ENCODE measurements at places on chromosomes 1 and 21.

DNA sequence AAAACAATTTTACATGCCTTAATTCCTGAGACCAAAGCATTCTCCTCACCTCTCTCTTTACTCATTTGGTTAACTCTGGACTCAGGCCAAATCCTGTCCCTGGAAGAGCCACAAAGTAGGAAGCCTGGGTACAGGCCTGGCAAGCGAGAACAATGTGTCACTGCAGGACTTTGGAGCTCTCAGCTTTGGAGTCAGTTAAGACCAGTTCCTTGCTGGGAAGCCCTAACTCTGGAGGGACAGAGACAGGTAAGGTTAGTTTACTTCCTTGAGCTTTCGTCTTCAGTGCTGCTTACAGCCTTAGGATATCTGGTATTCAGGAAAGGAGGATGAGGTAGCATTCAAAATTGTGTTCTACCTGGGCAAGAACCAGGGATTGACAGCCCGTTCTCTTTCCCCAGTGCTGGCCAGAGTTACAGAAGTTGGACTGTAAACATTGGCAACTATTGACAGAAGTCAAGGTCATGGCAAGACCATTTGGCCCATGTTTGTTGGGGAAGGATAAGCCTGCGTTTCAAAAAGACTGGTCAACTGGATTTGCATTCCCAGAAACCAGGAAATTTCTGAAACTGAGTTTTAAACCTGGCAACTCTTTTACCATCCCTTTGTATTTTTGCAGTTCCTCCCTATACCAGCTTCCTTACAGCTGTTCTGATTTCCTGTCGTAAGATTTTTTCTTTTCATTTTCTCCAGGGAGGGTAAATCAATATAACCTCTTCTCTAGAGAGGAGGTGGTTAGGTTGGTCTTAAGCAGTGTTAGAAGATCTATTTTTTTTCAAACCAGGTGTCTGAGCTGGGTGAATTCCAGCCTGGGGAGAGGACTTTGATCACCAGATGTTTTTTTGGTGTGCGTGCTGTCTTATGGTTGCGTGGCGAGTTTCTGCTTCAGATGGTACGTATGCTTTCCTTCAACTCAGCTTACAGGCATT is at the start of gene C4BPB:
Gene C4BPB (plus strand): TSS at position 160 of the 926 bp plus-strand sequence. CDS start 672 bp downstream, at position 832.
- no peak for DNase-seq

DNA sequence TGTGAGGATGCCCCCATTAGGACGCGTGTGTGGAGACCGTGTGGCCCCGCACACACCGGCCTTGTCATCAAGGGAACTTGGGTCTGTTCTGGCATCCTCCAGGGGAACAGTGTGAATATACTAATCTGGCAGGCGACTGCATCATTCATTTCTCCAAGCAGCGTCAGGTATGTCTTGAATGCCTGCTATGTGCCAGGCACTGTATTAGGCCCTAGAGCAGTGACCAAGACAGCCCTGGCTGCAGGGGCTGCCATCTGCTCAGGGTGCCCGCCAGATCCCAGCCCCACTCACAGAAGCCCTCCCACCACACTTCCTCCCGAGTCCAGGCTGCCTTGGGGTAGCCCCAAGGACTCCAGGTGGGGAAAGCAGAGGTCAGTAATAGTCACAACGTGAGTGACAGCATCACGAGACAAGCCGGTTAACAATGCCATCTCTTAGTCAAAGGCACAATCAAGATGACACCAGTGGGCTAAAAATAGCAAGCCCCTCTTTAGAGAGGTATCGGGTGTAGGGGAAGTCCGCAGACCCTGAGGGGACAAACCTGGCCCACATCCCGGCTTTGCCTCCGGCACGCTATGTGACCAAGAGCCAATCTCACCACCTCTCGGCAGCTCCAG is 7.5 kb upstream of the LAPTM5 start:
- DNase-seq, result no peak

DNA sequence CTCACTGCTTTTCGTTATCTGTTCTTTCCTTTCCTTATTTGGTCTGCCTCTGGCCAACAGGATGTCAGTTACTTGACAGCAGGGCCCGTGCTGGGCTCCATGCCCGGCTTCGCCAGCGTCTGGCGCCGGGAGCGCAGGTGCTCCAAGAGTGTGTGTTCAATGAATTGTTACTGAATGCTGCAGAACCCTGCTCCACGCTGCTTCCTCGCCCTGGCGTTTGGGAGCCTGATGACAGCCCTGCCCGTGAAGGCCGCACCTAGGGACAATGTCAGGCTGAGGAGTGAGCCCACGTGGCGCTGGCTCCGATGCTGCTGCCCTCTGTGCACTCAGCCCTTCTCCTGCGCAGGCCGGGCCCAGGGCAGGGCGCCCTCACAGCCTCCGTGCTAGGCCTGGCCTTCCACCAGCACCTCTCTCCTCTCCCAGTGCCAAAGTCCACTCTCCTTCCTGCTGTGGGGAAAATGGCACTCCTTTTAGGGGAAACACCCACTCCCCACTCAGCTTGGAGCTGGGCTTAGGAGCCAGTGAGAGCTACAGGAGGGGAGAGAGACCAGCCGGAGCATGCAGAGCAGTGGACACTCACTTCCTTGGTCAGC is 51.4 kb downstream of the ACBD3 start:
- no peak for DNase-seq

- DNase-seq, result no peak
Observed at GRCh38 chr1:219188331-219188803, 14.7 kb downstream of the LYPLAL1 start.

DNA sequence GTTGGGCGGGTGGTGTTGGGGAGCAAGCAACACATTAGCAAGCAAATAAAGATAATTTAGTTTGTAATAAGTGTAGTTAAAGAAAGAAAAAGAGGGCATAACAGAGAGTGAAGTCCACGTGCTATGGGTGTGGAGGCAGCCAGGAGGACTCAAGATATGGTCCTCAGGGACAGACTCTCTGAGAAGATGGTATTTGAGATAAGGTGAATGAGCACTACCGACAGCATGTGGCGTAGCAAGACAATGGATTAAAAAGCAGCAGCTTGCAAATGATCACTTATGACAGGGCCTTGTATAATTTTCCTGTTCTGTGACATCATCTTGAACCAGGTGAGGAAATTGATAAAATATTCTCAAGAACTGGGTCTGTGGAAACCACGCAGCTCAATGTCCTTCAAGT is 487.8 kb downstream of the PCP4 start:
- no peak for DNase-seq

- DNase-seq, result no peak
Observed at GRCh38 chr1:102901996-102902395, 206.3 kb downstream of the COL11A1 start.

DNA sequence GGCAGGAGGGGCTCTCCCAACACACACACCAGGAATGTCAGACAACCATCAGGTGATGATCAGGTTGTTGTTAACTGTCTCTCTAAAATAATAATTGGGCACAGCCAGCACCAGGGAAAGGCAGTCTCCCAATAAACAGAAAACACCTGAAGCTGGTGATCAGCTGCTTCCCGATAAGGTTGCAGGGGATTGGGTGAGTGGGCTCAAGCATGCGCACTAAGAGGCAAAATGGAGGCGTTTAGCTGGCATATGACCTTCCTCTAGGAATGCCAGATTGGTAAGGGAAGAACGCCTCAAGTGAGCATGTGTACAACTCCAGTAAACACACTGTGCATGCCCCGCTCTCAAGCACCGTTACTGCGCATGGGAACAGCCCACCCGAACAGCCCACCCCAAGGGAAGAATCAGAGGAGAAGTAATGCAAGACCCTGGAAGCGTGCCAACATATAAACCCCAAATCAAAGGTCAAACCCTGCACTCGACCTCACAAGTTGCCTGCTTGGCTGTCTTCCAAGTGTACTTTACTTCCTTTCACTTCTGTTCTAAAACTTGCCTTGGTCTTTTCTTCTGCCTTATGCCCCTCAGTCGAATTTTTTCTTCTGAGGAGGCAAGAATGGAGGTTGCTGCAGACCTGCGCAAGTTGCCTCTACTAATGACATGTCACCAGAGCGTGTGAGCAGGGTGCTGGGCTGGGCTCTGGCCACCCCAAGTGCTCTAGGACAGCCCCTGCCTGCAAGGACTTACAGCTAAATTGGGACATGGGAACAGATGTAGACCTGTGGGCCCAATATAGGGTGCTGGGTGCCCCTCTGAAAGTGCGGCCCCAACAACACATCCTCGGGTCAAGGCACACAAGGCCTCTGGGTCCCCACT is 200.8 kb downstream of the RHOU start:
- no peak for DNase-seq

DNA sequence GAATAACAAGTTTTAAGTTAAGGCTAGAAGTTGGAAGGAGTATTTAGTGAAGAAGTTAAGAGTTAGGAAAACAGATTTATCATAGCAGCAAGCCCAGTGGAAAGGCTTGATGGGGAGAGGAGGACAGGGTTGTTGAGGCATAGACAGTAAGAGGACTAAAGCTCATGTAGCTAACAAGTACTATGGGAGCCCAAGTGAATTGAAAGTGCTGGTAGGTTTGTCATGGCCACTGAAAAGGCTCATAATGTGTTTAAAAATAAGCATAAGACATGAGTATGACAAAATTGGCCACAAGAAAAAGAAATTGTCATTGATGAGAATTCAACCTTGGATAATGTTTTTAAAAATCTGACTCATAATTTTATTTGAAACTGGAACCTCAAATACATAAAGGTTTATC is 49.2 kb upstream of the CRB1 start:
- DNase-seq, result no peak

DNA sequence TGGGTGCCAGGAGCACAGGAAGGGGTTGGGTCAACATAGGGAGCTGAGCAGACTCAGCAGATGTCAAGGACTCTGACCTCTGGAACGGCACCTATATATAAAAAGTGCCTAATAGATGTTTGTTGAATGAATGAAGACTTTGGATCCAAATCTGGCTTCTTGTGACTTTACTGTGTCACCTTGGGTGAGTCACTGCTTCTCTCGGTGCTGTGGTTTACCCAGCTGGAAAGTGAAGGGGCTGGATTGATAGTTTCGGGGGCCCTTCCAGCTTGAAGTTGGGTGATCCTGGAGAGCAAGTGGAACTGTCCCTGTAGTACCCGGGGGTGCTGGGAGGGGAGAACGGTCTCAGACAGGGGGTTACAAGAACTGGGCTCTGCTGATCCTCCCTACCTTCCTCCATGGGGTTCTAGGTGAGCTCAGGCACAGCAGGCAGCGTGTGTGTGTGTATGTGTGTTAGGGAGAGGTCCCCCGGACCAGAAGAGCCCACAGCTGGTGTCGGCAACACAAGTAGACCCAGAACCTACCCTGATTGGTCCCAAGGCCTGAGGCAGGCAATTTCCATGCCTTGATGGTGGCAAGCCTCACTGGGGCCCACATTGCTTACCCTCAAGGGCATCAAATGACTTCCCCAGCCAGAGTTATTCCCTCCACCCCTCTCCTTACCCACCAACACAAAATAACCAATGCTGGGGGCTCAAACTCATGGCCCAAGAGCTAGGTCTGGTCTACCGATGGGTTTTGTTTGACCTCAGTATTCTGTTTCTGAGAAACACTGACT is 5.5 kb upstream of the PADI1 start:
- DNase-seq, result no peak

DNA sequence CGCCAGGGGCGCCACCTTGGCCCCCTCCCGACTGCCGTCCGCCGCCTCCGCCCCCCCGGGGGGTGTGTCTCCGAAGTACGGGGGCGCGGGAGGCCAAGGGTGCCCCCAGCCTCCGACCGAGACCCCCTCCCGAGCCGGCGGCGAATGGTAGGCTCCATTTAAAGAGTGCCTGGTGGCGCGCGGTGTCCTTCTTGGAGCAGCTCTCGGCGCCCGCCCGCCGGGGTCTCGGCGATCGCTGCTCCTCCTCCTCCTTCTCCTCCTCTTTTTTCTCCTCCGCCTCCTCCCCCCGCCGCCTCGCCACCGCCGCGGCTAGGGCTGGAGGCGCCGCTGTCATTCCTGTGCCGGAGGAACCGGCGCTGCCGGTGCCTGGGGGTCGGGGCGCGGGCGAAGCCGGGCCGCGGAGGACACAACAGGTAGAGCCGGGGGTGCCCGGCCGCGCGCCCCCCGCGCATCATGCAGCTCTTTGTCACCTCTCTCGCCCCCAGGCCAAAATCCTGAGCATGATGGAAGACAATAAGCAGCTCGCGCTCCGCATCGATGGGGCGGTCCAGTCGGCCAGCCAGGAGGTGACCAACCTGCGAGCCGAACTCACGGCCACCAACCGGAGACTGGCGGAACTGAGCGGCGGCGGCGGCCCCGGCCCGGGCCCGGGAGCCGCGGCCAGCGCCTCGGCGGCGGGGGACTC is at the start of gene KAZN:
Gene KAZN (plus strand): TSS at position 188 of the 685 bp plus-strand sequence.
- DNase-seq, result no peak

DNA sequence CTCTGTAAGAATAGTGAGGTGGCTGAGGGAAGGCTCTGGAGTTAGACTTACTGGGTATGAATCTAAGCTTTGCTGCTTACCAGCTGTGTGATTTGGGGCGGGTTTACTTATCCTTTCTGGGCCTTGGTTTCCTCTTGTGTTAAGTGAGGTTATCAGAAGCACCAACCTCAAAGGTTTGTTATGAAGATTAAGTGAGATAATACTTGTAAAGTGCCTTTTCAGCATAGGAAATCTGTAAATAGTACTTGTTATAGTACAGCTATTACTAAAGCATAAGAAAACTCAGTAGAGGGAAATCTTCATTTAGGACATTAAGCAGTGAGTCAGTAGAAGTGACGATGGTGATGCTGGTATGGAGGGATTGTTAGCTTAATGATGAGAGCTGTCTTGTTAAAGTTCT is 12.1 kb downstream of the HHAT start:
- DNase-seq, result no peak

GRCh38 chr21:35311985-35312384 is 262.9 kb upstream of the RUNX1 start:
- no peak for DNase-seq

DNA sequence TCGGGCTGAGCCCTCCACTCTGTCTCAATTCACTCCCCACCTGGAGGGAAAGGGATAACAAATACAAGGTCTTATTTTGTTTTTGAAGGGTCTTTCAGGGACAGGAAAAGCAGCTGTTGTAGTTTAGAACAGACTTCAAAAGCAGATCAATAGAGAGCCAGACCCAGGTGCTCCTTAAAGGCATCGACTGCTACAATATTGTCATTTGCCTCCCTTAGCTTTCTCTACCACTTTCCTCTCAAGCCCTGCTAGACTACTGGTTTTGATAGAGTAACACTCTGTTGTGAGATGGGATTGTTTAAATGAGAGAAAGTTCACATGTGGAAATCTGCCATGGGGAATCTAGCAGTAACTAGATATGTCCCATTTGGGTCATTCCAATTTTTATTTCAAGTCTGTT is 24.0 kb downstream of the RGS7 start:
- DNase-seq, result no peak

- no peak for DNase-seq
Observed at GRCh38 chr1:116760487-116760886, 6.3 kb downstream of the CD2 start.

DNA sequence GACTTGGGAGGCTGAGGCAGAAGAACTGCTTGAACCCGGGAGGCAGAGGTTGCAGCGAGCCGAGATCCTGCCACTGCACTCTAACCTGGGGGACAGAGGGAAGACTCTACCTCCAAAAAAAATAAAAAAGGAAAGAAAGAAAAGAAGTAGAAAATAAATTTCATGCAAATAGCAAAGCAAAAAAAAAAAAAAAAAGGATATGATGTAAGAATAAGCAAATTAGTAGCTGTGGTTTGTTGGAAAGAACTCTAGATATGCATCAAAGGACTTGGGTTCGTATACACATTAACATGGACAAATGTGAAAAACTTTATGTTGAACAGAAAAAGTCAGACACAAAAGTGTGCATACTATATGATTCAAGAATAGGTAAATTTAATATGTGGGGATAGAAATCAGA is 11.9 kb downstream of the WASF2 start:
- DNase-seq, result no peak
